ENCODE measurements at places on chromosomes 5 and 9.

DNA sequence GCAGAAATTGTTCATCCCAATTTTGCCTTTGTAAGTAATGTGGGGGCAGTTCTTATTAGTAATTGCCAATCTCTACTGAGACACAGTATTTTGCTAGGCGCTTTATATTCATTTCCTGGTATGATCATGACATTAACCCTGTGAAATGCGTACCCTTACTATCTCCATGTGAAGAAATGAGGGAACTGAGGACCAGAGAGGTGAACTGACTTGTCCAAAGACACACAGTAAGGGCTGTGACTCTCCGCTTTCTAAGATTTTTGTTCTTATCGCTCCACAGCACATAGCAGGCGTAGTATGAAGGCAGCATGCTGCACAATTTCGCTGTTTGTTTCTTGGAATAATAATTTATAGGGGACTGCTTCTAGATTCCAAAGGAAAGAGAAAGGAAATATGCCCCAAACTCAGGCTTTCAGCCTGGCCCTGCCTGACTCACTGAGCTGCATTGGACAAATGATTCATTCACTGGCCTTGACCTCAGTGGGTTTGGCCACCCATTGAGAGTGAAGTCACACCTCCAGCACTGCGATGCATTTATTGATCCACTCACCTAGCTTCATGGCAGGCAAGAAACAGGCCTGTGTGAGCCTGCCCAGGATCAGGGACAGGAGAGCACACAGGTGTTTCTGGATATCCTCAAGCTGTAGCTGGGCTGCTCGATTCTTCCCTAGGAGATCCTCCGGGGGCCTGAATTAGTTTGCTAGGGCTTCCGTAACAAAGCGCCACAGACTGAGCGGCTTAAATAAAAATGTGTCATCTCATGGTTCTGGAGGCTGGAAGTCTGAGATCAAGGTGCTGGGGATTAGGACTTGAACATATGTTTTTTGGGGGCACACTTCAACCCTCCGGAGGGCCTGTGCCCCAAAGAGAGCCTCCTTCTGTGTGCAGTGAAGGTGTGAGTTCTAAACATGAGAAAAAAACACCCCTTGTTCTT lies 7.2 kb upstream of the DUSP1 start:
- H3K4me1 ChIP-seq, result peaks cover 26% of the 10 kb centered on the region
- peak overlapping the region; percentile 93 for H3K27ac ChIP-seq
- peak overlapping the region; percentile 69 for H3K4me3 ChIP-seq
- DNase-seq, result peak; percentile 92
- no peaks in the 10 kb centered on the region for H3K36me3 ChIP-seq

DNA sequence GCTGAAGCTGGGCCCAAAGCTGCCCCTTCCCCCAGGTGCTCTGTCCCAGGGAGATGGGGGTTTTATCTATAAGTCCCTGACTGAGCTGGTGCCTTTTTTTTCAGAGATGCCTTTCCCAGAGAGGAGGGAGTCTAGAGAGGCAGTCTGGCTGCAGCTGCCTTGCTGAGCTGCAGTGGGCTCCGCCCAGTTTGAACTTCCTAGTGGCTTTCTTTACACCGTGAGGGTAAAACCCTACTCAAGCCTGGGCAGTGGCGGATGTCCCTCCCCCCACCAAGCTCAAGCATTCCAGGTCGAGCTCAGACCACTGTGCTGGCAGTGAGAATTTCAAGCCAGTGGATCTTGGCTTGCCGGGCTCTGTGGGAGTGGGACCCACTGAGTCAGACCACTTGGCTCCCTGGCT lies 41.3 kb downstream of the CAVIN4 start:
- no peak overlapping the region for H3K27ac ChIP-seq

- H3K36me3 ChIP-seq, result peaks cover 4% of the 10 kb centered on the region
- H3K4me1 ChIP-seq, result no peaks in the 10 kb centered on the region
- DNase-seq, result peak; percentile 30
- no peak overlapping the region for H3K4me3 ChIP-seq
These were observed 38.6 kb downstream of the RANBP6 start for GRCh38 chr9:5976674-5977397.

DNA sequence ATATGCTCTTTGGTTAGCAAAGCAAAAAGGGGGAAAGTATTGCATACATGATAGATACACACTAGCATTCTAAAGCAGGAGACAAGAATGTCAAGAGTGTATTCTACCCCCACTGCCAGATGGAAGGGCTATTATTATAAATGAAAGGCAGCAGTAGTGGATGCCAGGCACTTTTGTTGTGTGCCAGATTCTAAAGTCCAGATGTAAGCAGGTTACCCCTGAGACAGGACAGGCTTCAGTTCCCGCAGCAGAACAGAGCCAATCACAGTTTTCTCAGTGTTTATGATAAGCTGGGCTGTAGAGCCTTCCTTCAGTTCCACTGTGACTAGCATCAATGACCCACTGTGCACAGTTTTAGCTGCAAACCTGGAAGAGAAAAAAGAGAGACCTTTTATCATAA lies 226.6 kb upstream of the TBCA start:
- peaks cover 7% of the 10 kb centered on the region for H3K36me3 ChIP-seq
- H3K27me3 ChIP-seq, result no peaks in the 10 kb centered on the region
- no peak overlapping the region for H3K27ac ChIP-seq

GRCh38 chr9:26723486-26723885 lies 169.1 kb downstream of the CAAP1 start:
- H3K4me3 ChIP-seq, result no peak overlapping the region
- DNase-seq, result no peak
- no peak overlapping the region for H3K27ac ChIP-seq
- no peaks in the 10 kb centered on the region for H3K27me3 ChIP-seq
- H3K36me3 ChIP-seq, result no peaks in the 10 kb centered on the region

DNA sequence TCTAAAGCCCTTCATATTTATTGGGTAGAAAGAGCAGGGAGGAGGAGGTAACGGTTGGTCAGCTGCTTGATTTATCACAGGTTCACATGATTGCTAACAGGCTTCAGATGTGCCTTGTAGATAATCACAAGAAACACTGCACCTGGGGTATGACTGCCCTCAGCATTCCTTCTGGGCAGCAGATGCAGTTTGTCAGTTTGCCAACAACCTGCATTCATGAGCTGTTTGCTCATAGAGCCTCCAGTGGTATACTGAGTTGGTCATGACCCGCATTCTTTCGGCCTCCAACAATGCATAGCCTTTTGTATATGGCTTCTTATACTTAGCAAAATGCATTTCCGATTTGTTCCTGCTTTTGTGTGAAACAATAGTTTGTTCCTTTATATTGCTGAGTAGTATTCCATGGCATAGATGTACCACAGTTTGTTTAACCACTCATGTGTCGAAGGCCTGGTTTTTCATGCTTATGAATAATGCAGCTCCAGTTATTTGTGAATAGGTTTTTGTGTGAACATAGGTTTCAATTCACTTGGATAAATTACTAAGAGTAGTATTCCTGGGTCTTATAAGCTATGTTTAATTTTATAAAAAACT lies 83.6 kb downstream of the ARHGEF28 start:
- no peaks in the 10 kb centered on the region for H3K27me3 ChIP-seq
- H3K36me3 ChIP-seq, result peaks cover 4% of the 10 kb centered on the region
- peaks cover 5% of the 10 kb centered on the region for H3K4me1 ChIP-seq

DNA sequence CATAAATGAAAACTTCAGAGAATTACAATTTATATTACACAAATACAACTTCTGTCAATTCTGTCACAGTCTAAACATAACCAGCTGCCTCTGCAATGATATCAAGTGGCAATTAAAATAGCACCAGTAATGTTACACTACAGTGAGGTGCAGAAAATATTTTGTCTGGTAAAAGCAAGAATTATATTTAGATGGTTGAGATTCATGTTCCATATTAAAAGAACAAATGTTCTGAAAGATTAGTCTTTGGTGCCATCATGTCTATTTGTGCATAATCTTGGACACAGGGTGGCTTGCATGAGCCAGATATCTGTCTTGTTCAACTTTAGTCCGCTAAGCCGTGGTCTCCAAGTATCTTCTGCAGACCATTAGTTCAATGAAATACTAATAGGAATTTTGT lies 29.0 kb upstream of the PRR16 start:
- no peak for DNase-seq
- H3K36me3 ChIP-seq, result no peaks in the 10 kb centered on the region
- no peak overlapping the region for H3K4me3 ChIP-seq
- H3K27me3 ChIP-seq, result no peaks in the 10 kb centered on the region
- no peaks in the 10 kb centered on the region for H3K4me1 ChIP-seq

GRCh38 chr9:13369431-13369830 lies 89.9 kb upstream of the MPDZ start:
- no peaks in the 10 kb centered on the region for H3K4me1 ChIP-seq
- no peak overlapping the region for H3K4me3 ChIP-seq
- H3K36me3 ChIP-seq, result no peaks in the 10 kb centered on the region
- H3K27me3 ChIP-seq, result no peaks in the 10 kb centered on the region

- no peaks in the 10 kb centered on the region for H3K4me1 ChIP-seq
- no peak for DNase-seq
- no peak overlapping the region for H3K4me3 ChIP-seq
- H3K27ac ChIP-seq, result no peak overlapping the region
- no peaks in the 10 kb centered on the region for H3K27me3 ChIP-seq
- no peaks in the 10 kb centered on the region for H3K36me3 ChIP-seq
These were observed 234.7 kb downstream of the NMUR2 start for GRCh38 chr5:152170350-152170749.

DNA sequence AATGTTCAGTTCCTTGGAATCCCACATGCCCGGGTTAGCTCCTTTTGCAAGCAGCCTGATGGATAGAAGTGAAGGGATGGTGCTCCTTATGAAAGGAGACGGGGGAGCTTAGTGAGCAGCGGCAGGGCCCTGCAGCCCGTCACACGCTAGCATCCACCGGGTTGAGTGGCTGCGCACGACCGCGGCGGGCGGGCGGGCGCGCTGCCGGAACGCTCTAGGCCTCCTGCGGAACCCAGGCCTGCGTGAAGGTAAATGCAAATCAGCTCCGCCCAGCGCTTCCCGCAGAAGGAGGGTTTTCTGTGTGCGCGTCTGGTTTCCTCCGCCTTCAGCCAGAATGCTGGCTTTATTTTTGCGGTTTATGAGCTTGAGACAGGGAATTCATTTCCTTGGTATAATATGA lies 19.8 kb downstream of the IL12B start:
- no peaks in the 10 kb centered on the region for H3K36me3 ChIP-seq
- no peak for DNase-seq
- H3K4me3 ChIP-seq, result no peak overlapping the region
- peaks cover 3% of the 10 kb centered on the region for H3K4me1 ChIP-seq
- no peak overlapping the region for H3K27ac ChIP-seq
- peaks cover 56% of the 10 kb centered on the region for H3K27me3 ChIP-seq

GRCh38 chr5:6749026-6749716 lies 35.9 kb downstream of the TENT4A start:
- peaks cover 79% of the 10 kb centered on the region for H3K36me3 ChIP-seq
- H3K27me3 ChIP-seq, result no peaks in the 10 kb centered on the region
- peaks cover 3% of the 10 kb centered on the region for H3K4me1 ChIP-seq
- no peak overlapping the region for H3K4me3 ChIP-seq

- H3K4me3 ChIP-seq, result no peak overlapping the region
- H3K36me3 ChIP-seq, result peaks cover 73% of the 10 kb centered on the region
- peaks cover 4% of the 10 kb centered on the region for H3K4me1 ChIP-seq
- no peak for DNase-seq
These were observed 10.5 kb downstream of the SNAPC3 start for GRCh38 chr9:15433191-15433590.

DNA sequence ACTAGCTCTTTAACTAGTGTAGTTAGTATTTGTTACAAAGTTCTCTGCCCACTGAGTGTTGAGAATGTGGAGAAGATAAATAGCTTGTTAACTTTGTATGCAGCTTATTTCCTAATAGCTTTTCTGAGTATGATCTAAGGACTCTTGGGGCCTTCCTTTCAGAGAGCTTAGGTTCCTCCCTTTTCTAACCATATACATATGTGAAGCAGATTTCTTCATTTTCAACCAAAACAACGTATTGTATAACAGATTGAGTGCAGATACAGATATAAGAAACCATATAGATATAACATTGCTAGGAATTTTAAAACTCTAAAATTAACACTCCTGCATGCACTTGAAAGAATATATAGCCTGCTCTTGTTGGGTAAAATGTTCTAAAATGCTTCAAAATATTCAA lies 70.4 kb downstream of the SCAMP1 start:
- H3K4me3 ChIP-seq, result no peak overlapping the region
- no peak overlapping the region for H3K27ac ChIP-seq
- DNase-seq, result no peak

DNA sequence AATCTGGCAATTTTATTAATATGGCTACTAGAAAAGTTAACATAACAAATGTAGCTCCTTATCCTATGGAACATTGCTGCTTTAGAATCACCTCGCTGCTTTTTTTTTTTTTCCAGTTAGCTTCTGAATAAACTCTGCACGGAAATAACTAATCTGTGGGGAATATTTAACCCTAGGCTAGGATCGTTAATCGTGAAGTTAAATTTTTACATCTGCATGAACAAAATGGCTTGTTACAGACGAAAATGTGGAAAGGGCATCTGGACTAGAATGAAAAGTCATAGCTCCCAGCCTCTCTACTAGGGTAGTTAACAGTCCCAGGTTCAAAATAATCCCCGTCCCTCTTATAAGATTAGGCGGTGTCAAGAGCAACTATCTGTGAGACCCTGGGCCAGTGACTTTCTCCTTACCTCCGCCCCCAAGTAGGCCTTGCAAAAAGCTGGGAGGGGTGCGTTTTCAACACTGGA lies 470 bp upstream of the SLC22A5 start:
- H3K27me3 ChIP-seq, result no peaks in the 10 kb centered on the region
- peaks cover 28% of the 10 kb centered on the region for H3K4me1 ChIP-seq
- H3K27ac ChIP-seq, result peak overlapping the region; percentile 96
- DNase-seq, result peak; percentile 27

DNA sequence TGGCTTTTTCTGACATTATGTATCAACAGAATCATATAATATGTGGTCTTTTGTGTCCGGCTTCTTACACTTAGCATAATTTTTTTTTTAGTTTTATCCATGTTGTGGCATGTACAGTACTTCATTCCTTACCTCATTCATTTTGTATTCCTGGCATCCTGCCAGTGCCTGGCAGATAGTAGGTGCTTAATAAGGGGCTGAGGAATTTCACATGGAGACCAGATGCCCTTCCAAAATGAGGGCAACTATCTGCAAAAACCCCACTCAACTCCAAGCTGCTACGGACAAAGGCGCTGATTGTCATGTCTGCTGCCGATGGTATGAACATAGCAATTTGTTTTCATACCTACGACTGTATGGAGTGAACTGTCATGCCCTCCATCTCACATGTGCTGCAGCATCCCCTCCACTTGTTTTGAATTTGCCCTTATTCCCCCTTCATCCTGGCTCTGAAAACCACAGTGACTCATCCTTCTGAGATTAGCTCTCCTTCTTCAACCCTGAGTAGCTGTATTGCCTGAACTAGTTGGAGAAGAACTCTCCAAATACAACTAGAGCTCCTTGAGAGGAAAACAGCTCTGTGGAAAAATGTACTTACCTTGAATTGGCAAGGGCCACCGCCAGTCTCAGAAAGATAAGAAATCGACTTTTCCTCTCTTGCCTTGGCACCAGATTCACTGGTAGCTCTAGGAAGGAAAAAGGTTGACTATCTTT lies 41.3 kb upstream of the FOXE1 start:
- no peaks in the 10 kb centered on the region for H3K27me3 ChIP-seq
- peaks cover 23% of the 10 kb centered on the region for H3K4me1 ChIP-seq
- H3K4me3 ChIP-seq, result no peak overlapping the region
- H3K36me3 ChIP-seq, result no peaks in the 10 kb centered on the region
- DNase-seq, result peak; percentile 5

DNA sequence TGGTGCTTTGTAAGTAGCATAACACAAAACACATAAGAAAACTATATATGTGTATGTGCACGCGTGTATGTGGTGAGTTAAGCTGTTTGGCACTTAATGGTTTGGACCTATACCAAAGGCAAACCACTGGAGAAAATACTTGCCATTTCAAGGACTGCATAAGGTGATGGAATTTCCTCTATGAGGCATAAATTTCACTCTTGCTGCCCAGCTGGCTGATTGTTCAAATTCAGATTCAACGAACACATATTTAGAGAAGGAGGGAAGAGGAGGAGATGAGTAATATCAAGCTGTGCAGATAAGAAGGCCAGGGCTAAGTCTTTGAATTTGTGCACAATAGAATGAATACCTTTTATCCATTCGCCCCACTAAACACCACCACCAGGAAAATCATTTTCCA lies 470.6 kb upstream of the MPDZ start:
- no peak overlapping the region for H3K4me3 ChIP-seq
- no peak overlapping the region for H3K27ac ChIP-seq
- peak; percentile 3 for DNase-seq
- H3K36me3 ChIP-seq, result no peaks in the 10 kb centered on the region

Measured in mesenchymal stem cell (in vitro differentiated cells and primary cell).